ENCODE measurements at places on chromosomes 3 and 15. TPM values are rescaled to one million over a fixed set of nuclear protein-coding genes. Genes with fewer than 3 reads are reported as not detected.

GRCh38 chr3:169774186-169774585, 990 bp downstream of the MYNN start:
- no peaks in the 10 kb centered on the region for H3K27me3 ChIP-seq
- no peak overlapping the region for H3K27ac ChIP-seq
- H3K4me1 ChIP-seq, result no peaks in the 10 kb centered on the region
- peak overlapping the region; percentile 94 for H3K4me3 ChIP-seq
- H3K36me3 ChIP-seq, result peaks cover 44% of the 10 kb centered on the region

GRCh38 chr3:157098823-157099185, 61.1 kb downstream of the CCNL1 start:
- no peaks in the 10 kb centered on the region for H3K27me3 ChIP-seq
- no peak overlapping the region for H3K4me3 ChIP-seq
- H3K27ac ChIP-seq, result no peak overlapping the region
- H3K36me3 ChIP-seq, result no peaks in the 10 kb centered on the region

DNA sequence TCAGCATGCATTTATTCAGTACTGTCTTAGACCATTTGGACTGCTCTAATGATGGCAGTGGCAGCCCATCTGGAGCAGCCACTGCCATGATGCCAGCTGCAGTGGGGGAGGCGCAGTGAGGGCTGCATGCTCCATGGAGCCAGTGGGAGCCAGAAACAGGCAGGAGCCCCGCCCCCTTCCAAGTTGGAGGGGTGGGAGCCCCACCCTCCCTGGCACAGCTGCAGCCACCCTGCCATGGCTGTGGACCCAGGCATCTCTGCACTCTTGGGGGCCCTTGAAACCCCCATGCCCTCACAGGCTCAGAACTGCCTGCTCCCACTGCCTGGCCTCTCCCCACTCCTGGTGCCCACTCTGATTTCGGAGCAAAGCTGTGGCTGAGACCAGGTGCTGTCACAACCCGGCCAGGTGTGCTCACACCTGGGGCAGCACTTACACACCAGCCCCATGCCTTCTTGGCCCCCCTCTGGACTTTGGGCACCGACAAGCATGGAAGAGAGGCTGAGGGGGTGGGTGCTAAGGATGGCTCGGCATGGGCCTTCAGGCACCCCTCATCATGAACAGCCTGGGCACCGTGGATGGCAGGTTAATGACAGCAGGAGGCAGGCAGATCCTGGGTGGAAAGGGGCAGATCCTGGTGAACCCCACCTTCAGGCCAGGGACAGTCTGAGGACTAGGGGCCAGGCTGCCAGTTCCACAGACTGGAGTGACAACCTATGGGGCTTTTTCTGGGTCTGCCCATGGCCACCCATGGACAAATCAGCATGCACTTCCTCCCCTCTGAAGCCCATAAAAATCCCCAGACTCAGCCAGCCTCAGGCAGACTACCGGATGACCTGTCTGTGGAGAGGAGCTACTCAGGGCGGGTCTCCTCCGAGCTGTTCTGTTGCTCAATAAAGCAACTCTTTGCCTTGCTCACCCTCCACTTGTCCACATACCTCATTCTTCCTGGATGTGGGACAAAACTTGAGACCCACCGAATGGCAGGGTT, 18.3 kb downstream of the TBC1D21 start:
- DNase-seq, result no peak
- H3K27me3 ChIP-seq, result no peaks in the 10 kb centered on the region
- no peaks in the 10 kb centered on the region for H3K4me1 ChIP-seq

DNA sequence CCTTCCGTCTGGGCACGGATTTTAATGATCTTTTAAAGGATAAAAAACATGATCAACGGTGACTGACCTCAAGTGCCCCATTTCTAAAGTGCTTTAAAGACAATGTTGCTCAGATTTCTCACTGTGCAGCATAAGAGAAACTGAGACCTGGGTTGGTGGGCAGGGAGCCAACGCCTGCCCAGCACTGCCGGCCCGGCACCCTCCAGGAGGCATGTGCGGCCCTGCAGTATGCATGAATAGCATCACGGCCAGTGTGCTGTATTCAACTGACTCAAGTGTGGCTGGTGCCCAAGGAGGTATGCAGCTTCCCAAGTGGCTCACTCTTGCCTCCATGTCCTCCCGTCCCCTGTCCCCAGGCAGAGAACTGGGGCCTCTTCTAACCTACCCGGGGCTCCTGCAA, 30.3 kb downstream of the SEC61A1 start:
- no peak for DNase-seq
- H3K27me3 ChIP-seq, result no peaks in the 10 kb centered on the region
- H3K4me1 ChIP-seq, result no peaks in the 10 kb centered on the region
- no peak overlapping the region for H3K4me3 ChIP-seq

- no peak overlapping the region for H3K4me3 ChIP-seq
- no peaks in the 10 kb centered on the region for H3K27me3 ChIP-seq
- no peaks in the 10 kb centered on the region for H3K36me3 ChIP-seq
- no peak overlapping the region for H3K27ac ChIP-seq
- H3K4me1 ChIP-seq, result no peaks in the 10 kb centered on the region
- no peak for DNase-seq
These were observed 139.5 kb downstream of the ADAMTS9 start for GRCh38 chr3:64548200-64548889.

- no peaks in the 10 kb centered on the region for H3K4me1 ChIP-seq
- H3K27ac ChIP-seq, result no peak overlapping the region
- H3K27me3 ChIP-seq, result no peaks in the 10 kb centered on the region
- no peaks in the 10 kb centered on the region for H3K36me3 ChIP-seq
- no peak for DNase-seq
These were observed 103.0 kb upstream of the TBL1XR1 start for GRCh38 chr3:177300039-177300833.

- H3K27me3 ChIP-seq, result no peaks in the 10 kb centered on the region
- H3K36me3 ChIP-seq, result no peaks in the 10 kb centered on the region
- no peak for DNase-seq
- H3K27ac ChIP-seq, result no peak overlapping the region
- no peak overlapping the region for H3K4me3 ChIP-seq
- H3K4me1 ChIP-seq, result no peaks in the 10 kb centered on the region
These were observed 18.6 kb downstream of the MAGEF1 start for GRCh38 chr3:184693011-184693975.

- H3K36me3 ChIP-seq, result no peaks in the 10 kb centered on the region
- no peak overlapping the region for H3K27ac ChIP-seq
- no peaks in the 10 kb centered on the region for H3K27me3 ChIP-seq
- no peak overlapping the region for H3K4me3 ChIP-seq
- no peak for DNase-seq
These were observed 16.3 kb upstream of the VPS8 start for GRCh38 chr3:184795522-184796190.

GRCh38 chr3:33360136-33360825, 79.9 kb downstream of the UBP1 start:
- H3K27me3 ChIP-seq, result no peaks in the 10 kb centered on the region
- no peak overlapping the region for H3K27ac ChIP-seq
- H3K4me1 ChIP-seq, result no peaks in the 10 kb centered on the region
- H3K36me3 ChIP-seq, result no peaks in the 10 kb centered on the region
- H3K4me3 ChIP-seq, result no peak overlapping the region

DNA sequence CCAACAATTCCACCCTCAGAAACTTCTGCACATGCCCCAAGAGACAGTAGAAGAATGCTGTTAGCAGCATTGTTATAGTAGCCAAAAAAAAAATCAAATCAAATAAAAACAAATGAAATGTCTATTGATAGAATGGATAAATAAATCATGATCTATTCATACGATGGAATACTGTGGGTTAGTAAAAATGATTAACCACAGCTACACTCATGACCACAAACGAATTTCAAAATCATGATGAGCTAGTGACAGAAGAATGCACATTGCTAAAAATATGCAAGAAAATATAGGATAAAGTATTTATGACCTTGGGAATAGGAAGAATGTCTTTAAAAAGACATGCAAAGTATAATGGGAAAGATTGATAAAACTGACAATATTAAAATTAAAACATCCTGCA, 57.5 kb upstream of the ACAN start:
- H3K27ac ChIP-seq, result no peak overlapping the region
- H3K27me3 ChIP-seq, result no peaks in the 10 kb centered on the region
- DNase-seq, result no peak
- peaks cover 4% of the 10 kb centered on the region for H3K4me1 ChIP-seq

GRCh38 chr3:58480309-58480708, 11.6 kb upstream of the KCTD6 start:
- no peaks in the 10 kb centered on the region for H3K36me3 ChIP-seq
- no peaks in the 10 kb centered on the region for H3K27me3 ChIP-seq
- no peak overlapping the region for H3K27ac ChIP-seq
- no peak for DNase-seq
- H3K4me3 ChIP-seq, result no peak overlapping the region
- no peaks in the 10 kb centered on the region for H3K4me1 ChIP-seq

DNA sequence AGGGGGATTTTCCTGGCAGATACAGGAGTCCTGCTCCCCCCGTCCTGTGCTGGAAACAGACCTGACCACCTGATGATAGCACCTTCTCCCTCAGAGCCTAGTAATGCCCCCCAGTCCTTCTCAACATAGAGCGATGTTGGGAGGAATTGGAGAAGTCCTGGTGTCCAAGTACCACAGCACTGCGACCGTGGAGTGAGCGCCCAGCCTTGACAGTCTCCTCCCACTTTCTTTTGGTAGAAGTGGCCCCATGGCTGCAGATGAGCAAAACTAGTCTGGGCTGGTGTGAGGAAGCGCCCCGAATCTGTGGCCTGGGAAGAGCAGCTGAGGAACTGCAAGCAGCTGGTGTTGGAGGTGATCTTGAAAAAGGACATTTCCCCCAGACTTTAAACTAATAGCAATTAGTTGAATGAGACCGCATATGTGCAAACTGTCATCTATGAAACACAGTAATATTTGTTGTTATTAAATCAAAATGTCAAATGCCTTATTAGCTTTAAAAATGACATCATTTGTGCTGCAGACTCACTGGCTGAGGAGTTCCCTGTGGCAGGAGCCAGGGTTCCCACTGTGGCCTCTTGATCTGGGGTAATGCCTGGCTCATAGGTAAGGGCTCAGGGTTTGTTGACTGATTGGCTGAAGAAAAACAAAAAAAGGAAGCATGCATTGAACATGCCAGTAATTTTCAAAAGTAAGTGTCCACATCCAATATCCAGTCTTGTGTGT, 121.8 kb downstream of the CACNA2D3 start:
- no peak for DNase-seq
- no peak overlapping the region for H3K4me3 ChIP-seq
- H3K4me1 ChIP-seq, result no peaks in the 10 kb centered on the region
- no peak overlapping the region for H3K27ac ChIP-seq
- no peaks in the 10 kb centered on the region for H3K27me3 ChIP-seq

DNA sequence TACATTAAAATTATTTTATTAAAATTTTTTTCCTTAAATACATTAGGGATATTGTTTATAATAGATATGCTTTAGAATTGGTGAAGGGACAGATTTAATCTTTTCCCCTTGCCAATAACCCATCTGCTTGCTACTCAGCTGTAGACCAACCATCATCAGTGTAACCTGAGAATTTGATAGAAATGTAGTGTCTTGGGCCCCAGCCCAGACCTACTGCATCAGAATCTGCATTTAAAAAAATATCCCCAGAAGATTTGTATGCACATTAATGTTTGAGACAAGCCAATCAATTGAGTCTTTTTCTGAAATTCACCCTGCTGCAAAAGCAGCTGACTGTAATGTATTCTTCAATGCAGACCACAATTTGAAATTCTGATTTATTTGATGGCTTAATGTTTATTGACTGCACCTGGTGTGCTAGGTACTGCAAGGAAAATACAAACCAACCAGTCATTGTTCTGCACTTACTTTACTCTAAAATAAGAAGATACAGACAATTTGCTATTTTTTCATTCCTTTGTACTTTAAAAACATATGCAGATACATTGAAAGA, 190.7 kb upstream of the SGO1 start:
- no peaks in the 10 kb centered on the region for H3K27me3 ChIP-seq
- H3K27ac ChIP-seq, result no peak overlapping the region
- H3K36me3 ChIP-seq, result no peaks in the 10 kb centered on the region
- peaks cover 4% of the 10 kb centered on the region for H3K4me1 ChIP-seq

DNA sequence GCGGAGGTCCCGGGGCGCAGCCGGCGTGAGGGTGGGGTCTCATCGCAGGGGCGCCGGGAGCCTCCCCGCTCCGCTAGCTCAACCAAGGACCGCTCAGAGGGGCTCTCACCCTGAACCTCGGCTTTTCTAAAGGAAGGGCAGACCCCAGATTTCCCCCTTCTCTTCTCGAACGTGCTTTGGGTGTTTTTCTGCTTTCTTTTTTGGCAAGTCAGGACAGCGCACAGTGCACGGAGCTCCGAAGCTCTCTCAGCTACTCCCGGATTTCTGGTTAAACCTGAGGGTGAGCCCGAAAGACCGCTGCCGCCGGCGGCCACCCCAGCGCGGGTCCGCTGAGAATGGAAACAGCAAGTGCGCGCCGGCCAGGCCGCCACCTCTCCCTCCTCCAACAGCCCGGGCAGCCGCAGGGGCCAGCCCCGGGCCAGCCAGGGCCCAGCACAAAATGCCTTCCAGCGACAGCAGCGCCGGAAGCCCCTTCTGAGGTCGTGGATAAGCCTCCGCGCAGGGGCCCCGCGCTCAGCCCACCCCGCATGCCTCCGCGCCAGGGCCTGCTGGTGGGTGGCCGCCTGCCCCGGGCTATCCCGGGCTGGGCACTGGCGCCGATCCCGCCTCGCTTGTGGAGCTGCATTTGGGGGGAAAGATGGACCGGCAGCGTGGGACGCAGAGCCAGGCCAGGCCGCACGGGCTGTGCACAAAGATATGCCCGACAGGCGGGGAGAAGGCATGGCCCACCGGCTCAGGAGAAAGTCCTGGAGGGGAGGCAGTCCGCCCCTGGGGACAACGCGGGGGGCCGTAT, 8.2 kb upstream of the OCA2 start:
- peaks cover 21% of the 10 kb centered on the region for H3K27me3 ChIP-seq
- DNase-seq, result peak; percentile 43
- no peaks in the 10 kb centered on the region for H3K4me1 ChIP-seq
- H3K27ac ChIP-seq, result no peak overlapping the region
- peaks cover 16% of the 10 kb centered on the region for H3K36me3 ChIP-seq
- H3K4me3 ChIP-seq, result peak overlapping the region; percentile 74

GRCh38 chr15:82039871-82040270, 5.9 kb downstream of the MEX3B start:
- H3K27ac ChIP-seq, result no peak overlapping the region
- DNase-seq, result no peak
- no peak overlapping the region for H3K4me3 ChIP-seq
- H3K36me3 ChIP-seq, result peaks cover 16% of the 10 kb centered on the region
- 0 out of 2 replicates have a peak, but pooled peaks cover 2% of the 10 kb centered on the region for H3K4me1 ChIP-seq
- no peaks in the 10 kb centered on the region for H3K27me3 ChIP-seq

GRCh38 chr15:40803688-40804087, 3.2 kb upstream of the ZFYVE19 start:
- H3K4me3 ChIP-seq, result no peak overlapping the region
- no peak for DNase-seq
- H3K36me3 ChIP-seq, result peaks cover 4% of the 10 kb centered on the region
- H3K27me3 ChIP-seq, result no peaks in the 10 kb centered on the region
- H3K4me1 ChIP-seq, result peaks cover 9% of the 10 kb centered on the region

PRSS50 gene
- total RNA-seq, result 0.24 TPM

TOP2B gene
- 181 TPM for total RNA-seq

SEMA3G gene
- total RNA-seq, result 2.4 TPM

CHRFAM7A gene
- total RNA-seq, result 4.3 TPM

GOLGA6L7 gene
- total RNA-seq, result not detected

CATSPER2 gene
- total RNA-seq, result 1.6 TPM

FBXL2 gene
- 2.7 TPM for total RNA-seq

GATM gene
- 9.0 TPM for total RNA-seq

EIF1B gene
- 133 TPM for total RNA-seq

GPR27 gene
- total RNA-seq, result 17.7 TPM

CDHR4 gene
- total RNA-seq, result not detected

DUOX2 gene
- total RNA-seq, result 0.42 TPM

VGLL4 gene
- 42.1 TPM for total RNA-seq

Measured in H9 (cell line).